ENCODE measurements at places on chromosomes 12 and 14.

- DNase-seq: peak; percentile 88
Measured at GRCh38 chr12:120237360-120238171, 28.0 kb downstream of the PXN start.

GRCh38 chr12:52082988-52083637, 3.6 kb downstream of the SMIM41 start:
- no peak for DNase-seq

DNA sequence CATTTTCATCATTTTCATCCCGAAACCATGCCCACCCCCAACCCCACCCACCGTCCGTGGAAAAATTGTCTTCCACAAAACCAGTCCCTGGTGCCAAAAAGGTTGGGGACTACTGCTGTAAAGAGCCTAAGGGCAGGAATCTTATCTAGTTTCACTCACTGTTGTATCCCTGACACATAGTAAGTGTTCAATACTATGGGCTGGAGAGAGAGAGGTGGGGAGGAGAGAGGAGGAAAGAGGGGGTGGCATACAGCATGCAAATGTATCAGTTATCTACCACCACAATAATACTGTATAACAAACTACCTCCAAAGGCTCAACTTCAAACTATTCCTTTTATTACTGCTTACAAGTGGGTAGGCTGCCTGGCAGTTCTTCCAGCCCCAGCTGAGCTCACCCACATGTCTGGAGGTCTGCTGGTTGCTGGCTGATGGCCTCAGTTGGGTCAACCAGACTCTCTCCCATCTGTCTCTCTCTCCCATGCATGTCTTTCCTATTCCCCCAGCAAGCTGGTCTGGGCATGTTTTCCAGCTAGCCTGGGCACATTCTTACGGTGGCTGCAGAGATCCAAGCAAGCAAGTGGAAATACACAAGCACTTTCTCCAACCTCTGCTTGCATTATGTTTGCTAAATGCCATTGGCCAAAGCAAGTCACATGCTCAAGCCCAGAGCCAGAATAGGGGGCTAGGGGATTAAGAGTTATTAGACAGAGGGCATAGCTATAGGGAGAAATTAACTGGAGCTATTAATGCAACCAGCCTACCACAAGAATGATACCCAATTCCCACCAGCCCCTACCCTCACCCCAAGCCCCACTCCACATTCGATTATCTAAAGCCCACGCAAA, 31.6 kb upstream of the FICD start:
- DNase-seq: no peak

DNA sequence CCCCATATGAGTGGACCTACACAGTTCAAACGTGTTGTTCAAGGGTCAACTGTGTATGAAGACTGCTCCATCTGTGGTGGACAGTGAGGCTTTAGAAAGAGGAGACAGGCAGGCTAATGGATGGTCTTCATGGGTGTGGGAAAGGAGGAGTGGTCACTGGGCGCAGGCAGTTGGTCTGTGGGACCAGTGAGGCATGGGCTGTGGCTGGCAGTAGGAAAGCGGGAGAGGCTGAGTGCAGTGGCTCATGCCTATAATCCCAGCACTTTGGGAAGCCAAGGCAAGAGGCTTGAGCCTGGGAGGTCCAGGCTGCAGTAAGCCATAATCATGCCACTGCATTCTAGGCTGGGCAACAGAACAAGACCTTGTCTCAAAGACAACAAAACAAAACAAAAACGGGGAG, 2.0 kb upstream of the NR4A1 start:
- DNase-seq: no peak

- DNase-seq: no peak
Measured at GRCh38 chr12:65756956-65757511, 67.2 kb upstream of the HMGA2 start.

GRCh38 chr14:94129758-94130414, 482 bp upstream of the IFI27L2 start:
- DNase-seq: peak; percentile 63

- no peak for DNase-seq
Measured at GRCh38 chr12:121176826-121177529, 33.0 kb upstream of the P2RX4 start.

- DNase-seq: no peak
Measured at GRCh38 chr12:50458606-50459005, 46.2 kb upstream of the DIP2B start.

DNA sequence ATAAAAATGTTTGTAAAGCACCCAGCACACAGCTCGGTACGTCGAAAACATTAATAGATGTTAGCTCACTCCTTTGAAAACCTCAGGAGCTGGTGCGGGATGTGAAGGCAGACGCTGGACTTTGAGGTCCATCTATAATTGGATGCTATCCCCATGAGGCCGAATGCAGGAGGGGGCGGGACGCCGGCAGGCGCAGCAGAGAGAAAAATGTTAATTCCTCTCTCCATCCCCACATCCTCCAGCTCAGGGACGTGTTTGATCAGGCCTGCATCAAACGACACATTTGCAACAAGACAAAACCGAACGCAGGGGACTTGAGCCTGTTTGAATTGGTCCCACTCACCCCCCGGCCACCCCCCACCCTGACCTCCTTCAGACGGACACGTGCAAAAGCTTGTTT, 231.0 kb downstream of the RBM19 start:
- no peak for DNase-seq

DNA sequence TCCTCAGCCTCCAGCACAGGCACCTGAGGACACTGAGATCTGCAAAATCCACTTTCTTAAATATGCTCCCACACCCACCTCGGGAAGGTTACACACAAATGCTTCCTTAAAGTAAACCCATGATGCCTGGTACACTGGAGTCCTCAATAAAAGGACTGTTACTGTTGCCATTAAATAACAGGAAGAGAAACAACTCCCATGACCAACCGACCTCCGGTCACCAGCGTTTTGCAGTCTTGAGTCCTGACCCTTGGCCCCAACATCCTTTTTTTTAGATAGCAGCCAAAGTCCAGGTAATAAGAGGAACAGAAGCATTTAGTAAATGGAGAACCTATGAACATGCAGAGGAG, 42.4 kb downstream of the ITPK1 start:
- DNase-seq: no peak

DNA sequence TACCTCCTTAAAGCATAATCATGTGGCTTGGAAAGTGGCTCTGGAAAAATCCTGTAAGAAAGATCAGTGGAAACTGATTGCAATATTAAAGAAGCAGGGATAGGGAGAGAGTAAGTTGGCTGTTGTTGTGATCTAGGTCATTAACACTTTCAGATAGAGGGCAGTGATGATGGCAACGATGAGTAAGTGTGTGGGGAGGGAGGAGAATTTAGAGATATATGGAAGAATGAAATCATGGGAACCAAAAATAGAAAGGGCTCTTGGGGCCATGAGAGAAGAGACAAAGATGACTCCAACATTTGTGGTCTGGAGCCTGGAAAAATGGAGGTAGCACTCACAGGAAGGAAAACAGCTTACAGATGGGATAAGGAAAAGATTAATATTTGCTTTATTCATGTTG, 23.3 kb downstream of the SNRPF start:
- no peak for DNase-seq

DNA sequence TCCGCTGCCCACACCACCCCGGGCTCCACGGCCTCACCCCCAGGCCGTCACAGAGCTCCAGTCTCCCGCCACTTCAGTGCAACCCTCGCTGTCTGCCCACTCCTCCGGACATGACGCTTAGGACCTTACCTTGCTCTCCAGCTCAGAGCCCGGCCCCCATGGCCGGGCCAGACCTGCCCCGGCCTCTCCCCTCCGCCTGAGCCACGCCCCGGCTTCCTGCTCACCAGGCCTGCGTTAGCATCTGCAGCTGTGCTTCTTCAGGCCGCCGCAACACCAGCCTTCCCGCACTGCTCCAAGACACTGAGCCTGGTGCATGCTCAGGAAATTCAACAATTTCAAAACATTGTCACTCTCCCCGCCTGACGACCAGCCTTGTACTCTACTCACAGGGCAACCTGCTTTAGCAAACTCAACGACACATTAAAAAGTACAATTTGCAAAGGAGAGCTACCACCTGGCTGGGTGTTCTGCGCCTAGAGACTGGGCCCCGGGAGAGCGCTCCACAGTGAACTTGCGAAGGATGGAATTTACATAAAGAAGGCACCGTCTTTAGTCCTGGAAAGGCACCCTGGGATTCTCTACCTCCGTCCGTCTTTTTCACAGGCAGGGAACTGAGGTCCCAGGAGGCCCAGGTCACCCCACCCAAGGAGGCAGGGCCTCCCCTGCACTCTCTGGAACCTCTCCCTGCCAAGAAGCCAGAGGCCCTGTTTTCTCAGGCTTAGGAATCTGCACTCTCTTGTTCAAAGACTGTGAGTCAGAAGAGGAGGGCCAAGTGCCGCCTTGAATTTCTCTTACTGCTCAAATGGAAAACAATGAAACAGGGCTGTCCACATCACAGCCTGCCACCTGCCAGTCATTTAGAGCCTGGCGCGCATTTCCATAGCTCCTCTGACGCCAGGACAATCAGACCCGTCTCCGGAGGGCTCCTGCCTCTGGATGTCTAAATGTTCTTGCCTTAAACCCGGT, 51.3 kb downstream of the STX2 start:
- no peak for DNase-seq

DNA sequence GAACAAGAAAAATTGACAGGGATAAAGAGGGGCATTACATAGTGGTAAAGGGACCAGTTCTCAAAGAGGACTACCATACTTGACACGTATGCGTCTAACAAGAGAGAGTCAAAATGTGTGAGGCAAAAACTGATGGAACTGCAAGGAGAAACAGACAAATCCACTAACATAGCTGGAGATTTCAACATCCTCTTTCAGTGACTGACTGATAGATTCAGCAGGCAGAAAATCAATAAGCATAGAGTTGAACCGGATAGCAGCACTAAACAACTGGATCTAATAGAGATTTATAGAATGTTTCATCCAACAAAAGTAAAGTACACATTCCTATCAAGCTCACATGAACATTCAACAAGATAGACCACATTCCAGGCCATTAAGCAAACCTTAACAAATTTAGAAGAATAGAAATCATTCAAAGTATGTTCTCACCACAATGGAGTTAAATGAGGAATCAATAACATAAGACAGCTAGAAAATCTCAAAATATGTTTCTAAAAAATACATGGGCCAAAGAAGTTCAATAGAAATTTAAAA, 16.1 kb upstream of the CRACR2A start:
- no peak for DNase-seq

GRCh38 chr14:103627073-103628025, 1.7 kb upstream of the KLC1 start:
- DNase-seq: no peak

GRCh38 chr14:67970923-67971322, 151.3 kb downstream of the RAD51B start:
- no peak for DNase-seq

DNA sequence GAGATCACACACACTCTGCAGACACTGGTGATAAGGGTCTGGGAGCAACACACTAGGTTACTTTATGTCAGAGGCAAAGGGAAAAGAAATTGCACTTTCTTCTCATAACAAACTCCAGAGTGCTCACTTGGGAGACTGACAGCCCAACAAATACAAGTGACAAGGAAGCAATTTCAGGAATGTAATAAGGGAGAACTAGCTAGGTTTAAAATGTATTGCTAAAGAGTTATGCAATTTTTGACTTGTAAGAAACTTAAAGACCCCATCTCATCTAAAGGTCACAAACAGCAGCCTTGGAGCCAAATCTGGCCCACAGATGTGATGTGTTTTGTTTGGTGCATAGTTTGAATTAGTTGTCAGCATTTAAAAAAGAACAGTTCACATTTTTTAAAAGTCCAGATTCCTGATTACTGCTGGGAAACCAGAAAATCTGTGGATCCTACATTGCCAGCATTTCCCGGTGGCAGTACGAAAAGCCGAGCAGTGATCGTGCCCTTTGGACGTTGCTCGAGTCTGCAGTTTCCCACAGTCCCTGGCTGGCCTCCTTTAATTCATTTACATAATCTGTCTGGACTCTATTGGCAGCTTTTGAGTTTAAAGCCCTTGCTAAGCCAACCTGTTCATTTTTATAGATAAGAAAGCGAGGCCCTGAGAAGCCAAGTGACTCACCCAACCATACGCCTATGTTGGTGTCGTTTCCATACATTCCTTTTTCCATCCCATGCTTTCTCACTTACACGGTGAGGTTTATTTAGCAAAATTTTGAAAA, 42.0 kb upstream of the ETV6 start:
- no peak for DNase-seq

DNA sequence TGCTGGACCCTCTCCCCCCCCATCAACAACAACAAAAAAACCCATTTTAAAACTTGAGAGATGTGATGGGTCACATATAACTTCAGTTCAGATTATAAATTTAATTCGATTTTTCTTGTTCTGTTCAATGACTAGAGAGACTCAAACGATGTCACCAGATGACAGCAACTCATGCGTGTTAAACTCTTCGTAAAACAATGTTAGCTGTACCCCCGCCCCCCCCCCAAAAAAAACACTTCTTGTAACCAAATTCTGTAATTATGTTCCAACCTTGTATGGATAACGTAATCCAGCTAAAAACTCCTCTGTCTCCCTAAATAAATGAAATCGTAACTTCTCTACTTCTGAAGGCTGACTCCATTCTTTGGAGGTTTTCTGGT, 614 bp upstream of the NACA start:
- DNase-seq: no peak

GRCh38 chr14:36662543-36663403, 1.1 kb downstream of the PAX9 start:
- DNase-seq: no peak

DNA sequence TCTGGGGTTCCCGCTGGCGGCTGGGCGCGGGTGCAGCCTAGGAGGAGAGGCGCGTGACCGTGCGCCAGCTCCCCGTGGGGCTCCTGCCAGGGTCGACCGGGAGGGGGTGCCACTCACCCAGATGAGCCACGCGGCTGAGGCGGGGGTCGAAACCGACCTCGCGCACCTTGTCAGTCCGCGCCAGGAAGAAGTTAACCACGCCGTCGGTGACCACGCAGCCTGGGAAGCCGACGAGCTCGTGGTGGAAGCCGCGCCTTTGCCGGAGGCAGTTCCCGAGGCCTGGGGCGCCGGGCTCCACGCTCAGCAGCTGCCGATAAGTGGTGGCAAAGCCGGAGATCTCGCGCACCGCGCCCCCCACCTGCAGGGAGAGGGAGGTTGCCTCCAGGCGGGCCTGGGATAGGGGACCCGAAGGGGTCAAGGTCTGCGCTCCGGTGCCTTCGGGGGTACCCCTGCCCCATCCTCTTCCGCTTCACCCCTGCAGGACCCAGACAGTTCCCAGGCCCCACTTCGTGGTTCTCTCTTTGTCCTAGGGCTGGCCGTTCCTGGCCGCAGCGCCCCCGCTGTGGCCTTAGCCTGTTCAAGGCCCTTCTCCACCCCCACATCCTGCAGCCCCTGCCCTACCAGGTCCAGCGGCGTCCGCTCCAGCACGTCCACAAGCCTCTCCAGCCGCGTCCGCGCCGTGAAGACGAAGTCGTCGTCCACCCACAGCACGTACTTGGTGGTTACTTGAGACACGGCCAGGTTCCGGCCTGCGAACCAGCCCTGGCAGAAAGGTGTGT, 5.3 kb downstream of the B4GALNT1 start:
- no peak for DNase-seq

- DNase-seq: no peak
Measured at GRCh38 chr14:32738206-32738871, 200.3 kb upstream of the NPAS3 start.

- no peak for DNase-seq
Measured at GRCh38 chr14:31414190-31414833, 6.0 kb downstream of the HEATR5A start.

GRCh38 chr12:50213439-50213838, 46.3 kb upstream of the CERS5 start:
- DNase-seq: no peak

GRCh38 chr12:110104188-110105094, 19.7 kb upstream of the IFT81 start:
- DNase-seq: no peak

- DNase-seq: no peak
Measured at GRCh38 chr14:104795781-104796686, 486 bp upstream of the AKT1 start.

GRCh38 chr14:64952598-64953309, 10.2 kb upstream of the GPX2 start:
- no peak for DNase-seq
